Osteoblast (primary cell): ENCODE measurements at places on chromosomes 13 and 19. TPM values are rescaled to one million over a fixed set of nuclear protein-coding genes. Genes with fewer than 3 reads are reported as not detected.

- H3K4me3 ChIP-seq: no peak overlapping the region
- H3K27me3 ChIP-seq: no peaks in the 10 kb centered on the region
- no peak for DNase-seq
- no peak overlapping the region for H3K27ac ChIP-seq
Observed at GRCh38 chr13:82294226-82294625, 1588.0 kb downstream of the SLITRK1 start.

DNA sequence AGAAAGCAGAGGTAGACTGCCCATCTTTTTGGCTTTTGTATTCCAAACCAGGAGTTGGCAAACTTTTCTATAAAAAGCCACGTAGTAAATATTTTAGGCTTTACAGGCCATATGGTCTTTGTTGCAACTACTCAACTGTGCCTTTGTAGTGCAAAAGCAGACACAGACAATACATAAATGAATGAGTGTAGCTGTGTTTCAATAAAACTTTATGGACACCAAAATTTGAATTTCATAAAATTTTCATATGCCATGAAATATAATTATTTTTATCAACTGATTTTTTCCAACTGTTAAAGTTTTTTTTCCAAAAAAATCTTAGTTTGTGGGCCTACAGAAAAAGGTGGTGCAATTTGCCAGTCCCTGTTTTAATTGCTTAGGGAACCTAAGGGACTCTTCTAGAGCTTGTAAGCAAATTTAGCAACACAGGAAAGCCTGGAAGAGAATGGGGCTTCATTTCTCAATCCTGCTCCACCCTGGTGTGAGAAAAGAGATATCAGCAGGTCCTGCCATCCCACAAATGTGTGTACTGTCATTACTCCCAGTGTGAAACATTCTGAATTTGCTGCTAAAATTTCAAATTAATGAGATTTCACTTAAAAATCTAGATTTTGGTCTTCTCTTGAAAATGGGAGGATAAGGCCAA lies 194.2 kb downstream of the RGCC start:
- H3K36me3 ChIP-seq: no peaks in the 10 kb centered on the region
- H3K4me3 ChIP-seq: no peak overlapping the region
- no peaks in the 10 kb centered on the region for H3K27me3 ChIP-seq
- H3K27ac ChIP-seq: no peak overlapping the region

- no peak for DNase-seq
- peaks cover 5% of the 10 kb centered on the region for H3K4me1 ChIP-seq
- no peak overlapping the region for H3K27ac ChIP-seq
- H3K27me3 ChIP-seq: no peaks in the 10 kb centered on the region
- H3K36me3 ChIP-seq: peaks cover 29% of the 10 kb centered on the region
Observed at GRCh38 chr19:3659746-3660112, 33.1 kb upstream of the CACTIN start.

Gene DACH1
- not detected in 2 replicates for total RNA-seq

DNA sequence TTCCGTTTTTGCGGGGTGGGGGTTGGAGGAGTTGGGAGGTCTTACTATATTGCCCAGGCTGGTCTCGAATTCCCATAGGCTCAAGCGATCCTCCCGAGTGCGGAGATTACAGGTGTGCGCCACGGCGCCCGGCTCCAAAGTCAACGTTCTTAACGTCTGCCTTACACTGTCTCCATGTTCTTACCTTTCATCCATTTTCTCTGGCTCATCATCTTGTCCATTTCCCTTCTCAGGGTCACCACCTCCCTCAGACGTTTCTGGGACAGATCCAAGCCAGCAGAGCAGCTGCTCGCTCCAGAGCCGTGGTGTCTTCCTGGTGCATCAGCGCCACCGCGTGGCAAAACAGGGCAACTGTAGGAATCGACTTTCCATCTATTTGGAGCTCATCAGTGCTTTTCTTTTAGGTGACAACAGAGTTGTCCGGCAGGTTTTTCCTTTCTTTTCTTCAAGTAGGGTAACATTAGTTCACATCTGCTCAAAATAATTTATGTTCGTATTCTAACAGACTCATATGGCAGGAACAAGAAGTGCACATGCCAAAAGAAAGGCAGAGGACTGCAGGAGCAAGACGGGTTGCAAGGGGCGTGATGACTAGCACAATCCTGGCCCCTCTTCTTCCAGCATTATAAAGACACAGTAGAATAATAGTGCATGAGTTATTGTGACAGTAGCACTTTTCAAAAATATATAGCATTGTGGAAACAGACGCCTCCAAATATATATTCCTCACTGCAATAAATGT lies 103.1 kb upstream of the ABCC4 start:
- peaks cover 8% of the 10 kb centered on the region for H3K27me3 ChIP-seq
- peaks cover 4% of the 10 kb centered on the region for H3K4me1 ChIP-seq
- peak; percentile 93 for DNase-seq
- H3K4me3 ChIP-seq: peak overlapping the region; percentile 71
- H3K27ac ChIP-seq: no peak overlapping the region

- peaks cover 6% of the 10 kb centered on the region for H3K27me3 ChIP-seq
- H3K36me3 ChIP-seq: no peaks in the 10 kb centered on the region
- H3K4me1 ChIP-seq: no peaks in the 10 kb centered on the region
- no peak for DNase-seq
- no peak overlapping the region for H3K27ac ChIP-seq
- no peak overlapping the region for H3K4me3 ChIP-seq
Observed at GRCh38 chr13:32988608-32989289, 27.5 kb upstream of the KL start.

Gene TMEM255B
- total RNA-seq: 1.8 and 2.9 TPM in 2 replicates

- no peak overlapping the region for H3K27ac ChIP-seq
- H3K4me1 ChIP-seq: no peaks in the 10 kb centered on the region
- peaks cover 68% of the 10 kb centered on the region for H3K27me3 ChIP-seq
- H3K36me3 ChIP-seq: no peaks in the 10 kb centered on the region
Observed at GRCh38 chr19:1468821-1469254, 10.2 kb downstream of the C19orf25 start.

Gene HNRNPA1L2
- total RNA-seq: 2.9 and 3.6 TPM in 2 replicates

- H3K27ac ChIP-seq: no peak overlapping the region
- H3K36me3 ChIP-seq: no peaks in the 10 kb centered on the region
- H3K27me3 ChIP-seq: no peaks in the 10 kb centered on the region
- no peak for DNase-seq
Observed at GRCh38 chr13:31545616-31546015, 193.7 kb upstream of the RXFP2 start.

GRCh38 chr19:3024509-3024869 lies 4.6 kb downstream of the TLE2 start:
- H3K27me3 ChIP-seq: peaks cover 13% of the 10 kb centered on the region
- DNase-seq: peak; percentile 54
- H3K4me3 ChIP-seq: no peak overlapping the region
- H3K36me3 ChIP-seq: no peaks in the 10 kb centered on the region
- H3K4me1 ChIP-seq: no peaks in the 10 kb centered on the region

DNA sequence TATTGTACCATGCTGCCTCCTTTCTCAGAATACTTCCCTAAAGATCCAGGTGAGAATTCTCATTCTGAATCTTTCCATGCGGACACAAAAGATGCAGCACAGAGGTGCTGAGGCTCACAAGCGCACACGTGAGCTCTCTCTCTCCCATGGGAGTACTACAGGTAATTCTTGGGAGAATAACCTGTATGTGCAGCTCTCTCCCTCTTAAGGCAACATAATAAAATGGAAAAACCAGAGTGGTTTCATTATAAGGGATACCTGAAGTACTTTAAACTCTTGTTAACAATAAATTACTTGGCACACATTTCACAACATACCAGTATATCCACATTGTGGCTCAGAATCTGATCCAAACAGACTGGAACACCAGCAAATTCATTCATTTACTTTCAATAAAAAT lies 40.4 kb downstream of the INTS6 start:
- H3K4me1 ChIP-seq: no peaks in the 10 kb centered on the region
- DNase-seq: no peak
- H3K4me3 ChIP-seq: no peak overlapping the region
- no peaks in the 10 kb centered on the region for H3K27me3 ChIP-seq

- no peaks in the 10 kb centered on the region for H3K27me3 ChIP-seq
- H3K36me3 ChIP-seq: no peaks in the 10 kb centered on the region
- no peaks in the 10 kb centered on the region for H3K4me1 ChIP-seq
- no peak overlapping the region for H3K27ac ChIP-seq
- DNase-seq: no peak
Observed at GRCh38 chr19:29770648-29771047, 41.1 kb upstream of the CCNE1 start.

DNA sequence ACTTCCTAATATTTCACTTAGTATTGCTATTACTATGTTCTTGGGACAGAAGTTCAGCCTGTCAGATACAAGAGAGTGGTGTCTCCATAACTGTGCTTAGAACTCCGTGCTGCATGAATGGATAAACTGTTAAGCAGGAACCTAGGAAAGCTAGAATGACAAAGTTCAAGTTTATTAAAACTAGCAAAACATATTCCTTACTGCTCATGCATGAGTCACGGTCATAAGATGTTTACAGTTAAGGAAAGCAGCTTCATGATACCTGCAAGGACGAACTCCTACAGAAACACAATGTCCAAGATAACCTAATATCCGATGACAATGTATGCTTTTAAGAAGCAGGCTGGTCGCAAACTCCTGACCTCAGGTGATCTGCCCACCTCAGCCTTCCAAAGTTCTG lies 6.0 kb upstream of the ZNF765 start:
- no peak overlapping the region for H3K27ac ChIP-seq
- no peaks in the 10 kb centered on the region for H3K27me3 ChIP-seq
- DNase-seq: no peak

GRCh38 chr19:50486823-50487515 lies 10.3 kb upstream of the GARIN5A start:
- DNase-seq: no peak
- no peak overlapping the region for H3K27ac ChIP-seq
- H3K36me3 ChIP-seq: no peaks in the 10 kb centered on the region
- peaks cover 25% of the 10 kb centered on the region for H3K27me3 ChIP-seq
- H3K4me3 ChIP-seq: no peak overlapping the region

Gene LGALS7B
- not detected in 2 replicates for total RNA-seq

- no peaks in the 10 kb centered on the region for H3K4me1 ChIP-seq
- H3K27ac ChIP-seq: no peak overlapping the region
- peaks cover 27% of the 10 kb centered on the region for H3K36me3 ChIP-seq
- no peak for DNase-seq
- H3K4me3 ChIP-seq: no peak overlapping the region
Observed at GRCh38 chr19:13929956-13930355, 8.3 kb downstream of the PODNL1 start.

GRCh38 chr13:41648314-41648935 lies 191.1 kb downstream of the RGCC start:
- H3K4me1 ChIP-seq: peaks cover 21% of the 10 kb centered on the region
- no peak overlapping the region for H3K4me3 ChIP-seq
- peak overlapping the region; percentile 41 for H3K27ac ChIP-seq
- peak; percentile 46 for DNase-seq
- no peaks in the 10 kb centered on the region for H3K36me3 ChIP-seq

DNA sequence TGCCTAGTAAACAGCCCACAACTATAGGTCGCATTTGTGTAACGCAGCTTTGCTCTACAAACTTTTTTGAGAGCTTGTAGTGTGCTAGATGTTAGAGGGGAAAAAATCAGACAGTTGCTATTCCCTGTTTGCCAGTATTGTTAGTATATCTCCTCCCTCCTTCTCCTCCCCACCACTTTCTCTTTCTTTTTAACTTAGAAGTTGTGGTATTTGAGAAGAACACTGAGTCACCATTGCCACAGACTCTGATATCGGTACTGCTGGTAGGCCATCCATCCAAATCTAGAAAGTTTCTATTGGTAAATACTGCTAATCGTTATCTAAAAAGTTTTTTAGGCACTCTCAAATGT lies 666 bp downstream of the POMP start:
- DNase-seq: peak; percentile 72
- peak overlapping the region; percentile 99 for H3K27ac ChIP-seq
- no peaks in the 10 kb centered on the region for H3K27me3 ChIP-seq
- H3K4me3 ChIP-seq: peak overlapping the region; percentile 78
- peaks cover 21% of the 10 kb centered on the region for H3K4me1 ChIP-seq
- peaks cover 31% of the 10 kb centered on the region for H3K36me3 ChIP-seq

DNA sequence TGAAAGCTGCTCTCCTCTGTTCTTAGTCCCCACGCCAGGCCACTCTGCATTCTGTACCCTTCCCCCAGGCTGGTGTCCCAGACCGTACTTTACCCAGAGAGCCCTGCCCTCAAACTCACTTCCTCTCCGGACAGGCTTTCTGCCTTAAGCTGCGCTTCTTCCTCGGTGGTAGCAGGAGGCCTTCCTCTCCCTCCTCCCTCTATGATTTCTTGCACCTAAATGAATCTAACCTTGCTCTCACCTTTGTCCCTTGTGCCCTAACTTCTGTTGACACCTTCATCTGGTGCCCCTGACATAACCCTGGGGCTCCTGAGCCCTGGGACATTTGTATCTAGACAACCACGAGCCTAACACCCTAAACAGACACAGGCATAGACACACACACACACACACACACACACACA lies 29.6 kb upstream of the CEACAM21 start:
- H3K36me3 ChIP-seq: no peaks in the 10 kb centered on the region
- no peak overlapping the region for H3K4me3 ChIP-seq
- H3K27ac ChIP-seq: no peak overlapping the region
- no peak for DNase-seq
- H3K27me3 ChIP-seq: peaks cover 13% of the 10 kb centered on the region
